AG10803 (cell line): ENCODE measurements at places on chromosomes 12 and 14.

GRCh38 chr12:91609283-91609682 is 426.7 kb upstream of the DCN start:
- no peak for DNase-seq

- no peak for DNase-seq
Measured at GRCh38 chr12:10341892-10342509, 34.3 kb downstream of the KLRD1 start.

DNA sequence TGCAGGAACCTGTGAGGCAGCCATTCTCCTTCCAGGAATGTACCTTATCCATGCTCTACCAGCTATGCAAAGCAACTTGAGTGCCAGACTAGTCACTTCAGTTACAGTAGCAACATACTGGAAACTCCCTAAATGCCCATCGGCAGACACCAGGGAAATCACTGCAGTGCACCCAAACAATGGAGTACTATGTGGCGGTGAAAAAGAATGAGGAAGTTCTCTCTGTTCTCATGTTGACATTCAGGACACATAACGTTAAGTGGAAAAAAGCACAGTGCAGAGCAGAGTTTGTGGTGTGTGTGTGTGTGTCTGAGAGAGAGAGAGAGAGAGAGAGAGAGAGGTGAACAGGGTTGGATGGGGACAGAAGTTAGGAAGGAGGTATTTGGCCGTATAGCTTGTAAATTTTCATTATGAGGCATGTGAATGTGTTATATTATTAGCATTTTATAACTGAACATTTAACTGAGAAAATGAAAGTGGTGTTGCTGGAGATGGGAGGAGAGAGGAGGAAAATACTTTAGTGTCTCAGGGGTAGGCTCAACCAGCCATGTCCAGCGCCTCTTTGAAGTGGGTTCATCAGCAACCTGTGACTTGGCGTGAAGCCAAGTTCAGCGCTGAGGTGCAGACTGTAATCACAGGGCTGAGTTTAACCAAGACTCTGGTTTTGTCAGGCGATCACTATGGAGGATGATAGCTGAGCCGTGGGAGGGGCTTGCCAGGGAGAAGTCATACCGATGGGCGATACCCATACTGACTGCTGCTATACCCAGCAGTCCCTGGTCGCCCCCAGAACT is 17.3 kb downstream of the TNFAIP2 start:
- no peak for DNase-seq

DNA sequence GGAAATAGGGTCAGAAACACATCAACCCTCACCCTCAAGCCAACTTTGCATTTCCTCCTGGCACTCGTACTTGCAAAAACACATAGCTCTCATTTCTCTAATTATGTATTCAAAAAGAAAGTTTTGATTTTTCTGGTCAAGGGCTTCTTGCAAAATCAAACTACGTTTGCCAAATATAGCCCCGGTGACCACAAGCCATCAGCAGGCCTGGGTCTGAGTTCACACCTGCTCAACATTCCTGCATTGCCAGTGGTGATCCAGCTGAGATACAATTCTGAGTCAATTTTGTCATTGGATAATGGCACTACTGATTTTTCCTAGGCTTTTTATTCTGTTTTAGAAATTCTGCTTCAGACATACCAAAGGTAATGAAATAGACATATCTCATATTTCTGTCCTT is 10.7 kb upstream of the BHLHE41 start:
- no peak for DNase-seq

- no peak for DNase-seq
Measured at GRCh38 chr12:129564768-129565167, 339.1 kb downstream of the TMEM132D start.

DNA sequence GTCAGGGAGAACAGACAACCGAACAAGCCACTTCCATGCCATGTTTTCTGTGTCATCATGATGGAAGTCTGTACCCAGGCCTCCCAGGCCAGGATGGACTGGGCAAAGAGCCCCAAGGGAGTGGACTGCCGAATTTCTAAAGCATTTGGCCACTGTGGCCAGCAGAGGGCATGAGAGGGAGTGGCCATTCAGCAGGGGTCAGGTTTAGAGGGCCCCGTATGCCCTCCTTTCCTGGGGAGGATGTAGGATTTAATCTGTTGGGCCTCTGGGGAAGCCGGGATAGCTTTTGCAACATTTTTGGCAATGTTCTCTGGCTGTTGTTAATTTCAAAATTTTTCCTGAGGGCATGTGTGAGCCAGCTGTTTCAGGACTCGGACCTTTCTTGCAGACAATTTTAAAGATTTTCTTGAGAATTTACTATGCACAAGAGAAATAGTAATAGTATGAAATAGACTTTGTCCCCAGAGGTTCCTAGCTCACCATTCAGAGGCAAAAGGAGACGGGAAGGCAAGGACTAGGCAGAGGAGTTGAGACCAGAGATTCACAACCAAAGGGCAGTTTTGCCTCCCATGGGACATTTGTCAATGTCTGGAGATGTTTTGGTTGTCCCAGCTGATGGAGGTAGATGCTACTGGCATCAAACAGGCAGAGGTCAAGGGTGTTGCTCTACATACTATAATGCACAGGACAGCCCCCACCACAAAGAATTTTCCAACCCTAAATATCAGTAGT is 18.0 kb downstream of the ACACB start:
- DNase-seq, result peak; percentile 86

- peak; percentile 8 for DNase-seq
Measured at GRCh38 chr12:71469258-71469750, 29.7 kb downstream of the LGR5 start.

GRCh38 chr14:94103554-94104150 is 6.9 kb upstream of the IFI27 start:
- no peak for DNase-seq

DNA sequence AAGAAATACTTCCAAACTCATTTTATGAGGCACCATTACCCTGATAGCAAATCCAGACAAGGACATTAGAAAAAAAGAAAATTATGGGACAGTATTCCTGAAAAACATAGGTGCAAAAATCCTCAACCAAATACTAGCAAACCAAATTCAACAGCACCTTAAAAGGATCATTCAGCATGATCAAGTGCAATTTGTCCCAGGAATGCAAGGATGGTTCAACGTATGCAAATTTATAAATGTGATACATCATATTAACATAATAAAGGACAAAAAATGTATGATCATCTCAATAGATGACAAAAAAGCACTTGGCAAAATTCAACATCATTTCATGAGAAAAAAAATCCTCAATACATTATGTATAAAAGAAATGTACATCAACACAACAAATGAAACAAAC is 162.9 kb downstream of the DUSP6 start:
- no peak for DNase-seq

GRCh38 chr12:52579468-52580465 is 6.1 kb upstream of the KRT74 start:
- DNase-seq, result no peak

DNA sequence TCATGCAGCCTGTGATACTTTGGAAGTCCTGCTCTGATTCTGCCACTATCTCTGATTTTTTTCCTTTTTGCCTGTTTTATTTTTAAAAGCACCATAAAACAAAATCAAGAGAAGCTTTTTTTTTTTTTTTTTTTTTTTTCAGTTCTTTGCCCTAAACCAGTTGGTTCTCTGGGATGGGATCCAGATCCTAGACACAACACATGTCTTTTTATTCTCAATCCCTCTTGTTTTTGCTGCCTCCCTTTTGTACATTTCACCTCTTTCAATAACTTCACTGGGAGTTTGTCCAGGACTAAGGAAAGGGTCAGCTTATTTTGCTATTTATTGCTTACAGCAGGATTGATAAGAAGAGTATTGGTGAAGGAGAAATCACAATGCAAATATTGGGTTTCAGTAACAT is 139.4 kb downstream of the GRIP1 start:
- DNase-seq, result no peak

DNA sequence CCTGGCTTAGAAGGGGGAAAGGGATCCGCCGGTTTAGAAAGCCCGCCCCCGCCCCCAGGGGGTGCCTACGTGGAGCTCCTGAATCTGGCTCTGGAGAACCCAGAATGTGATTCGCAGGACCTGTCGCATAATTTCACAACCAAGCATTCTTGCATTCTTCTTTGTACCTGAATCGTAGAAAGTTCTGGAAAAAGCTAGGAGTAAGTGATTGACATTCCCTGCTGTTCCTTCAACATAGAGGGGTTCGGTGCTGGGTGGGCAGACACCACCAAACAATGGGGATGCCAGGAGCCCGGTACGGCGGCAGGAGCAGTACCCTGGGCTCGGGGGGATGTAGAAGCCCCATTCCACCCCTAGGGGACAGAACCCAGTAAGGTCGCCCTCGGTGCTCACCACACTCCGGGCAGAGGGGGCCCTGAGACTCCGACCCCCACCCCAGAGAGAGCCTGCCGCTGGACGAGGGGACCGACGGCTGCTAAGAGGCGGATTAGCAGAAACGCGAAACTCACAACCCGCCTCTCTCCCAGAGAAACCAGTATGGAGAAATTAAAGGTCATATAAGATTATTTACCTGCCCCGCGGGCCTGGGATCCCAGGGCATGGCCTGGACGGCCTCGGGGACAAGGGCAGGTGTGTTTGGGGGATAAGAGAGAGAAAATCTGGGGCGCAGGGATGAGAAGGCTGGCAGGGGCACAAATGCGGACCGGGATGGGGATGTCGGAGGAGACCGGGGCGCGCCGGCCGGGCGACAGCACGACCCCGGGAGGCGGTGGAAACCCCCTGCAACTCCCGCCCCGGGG is 520 bp downstream of the CSRP2 start:
- no peak for DNase-seq

GRCh38 chr12:24281341-24281740 is 331.9 kb upstream of the SOX5 start:
- DNase-seq, result no peak

DNA sequence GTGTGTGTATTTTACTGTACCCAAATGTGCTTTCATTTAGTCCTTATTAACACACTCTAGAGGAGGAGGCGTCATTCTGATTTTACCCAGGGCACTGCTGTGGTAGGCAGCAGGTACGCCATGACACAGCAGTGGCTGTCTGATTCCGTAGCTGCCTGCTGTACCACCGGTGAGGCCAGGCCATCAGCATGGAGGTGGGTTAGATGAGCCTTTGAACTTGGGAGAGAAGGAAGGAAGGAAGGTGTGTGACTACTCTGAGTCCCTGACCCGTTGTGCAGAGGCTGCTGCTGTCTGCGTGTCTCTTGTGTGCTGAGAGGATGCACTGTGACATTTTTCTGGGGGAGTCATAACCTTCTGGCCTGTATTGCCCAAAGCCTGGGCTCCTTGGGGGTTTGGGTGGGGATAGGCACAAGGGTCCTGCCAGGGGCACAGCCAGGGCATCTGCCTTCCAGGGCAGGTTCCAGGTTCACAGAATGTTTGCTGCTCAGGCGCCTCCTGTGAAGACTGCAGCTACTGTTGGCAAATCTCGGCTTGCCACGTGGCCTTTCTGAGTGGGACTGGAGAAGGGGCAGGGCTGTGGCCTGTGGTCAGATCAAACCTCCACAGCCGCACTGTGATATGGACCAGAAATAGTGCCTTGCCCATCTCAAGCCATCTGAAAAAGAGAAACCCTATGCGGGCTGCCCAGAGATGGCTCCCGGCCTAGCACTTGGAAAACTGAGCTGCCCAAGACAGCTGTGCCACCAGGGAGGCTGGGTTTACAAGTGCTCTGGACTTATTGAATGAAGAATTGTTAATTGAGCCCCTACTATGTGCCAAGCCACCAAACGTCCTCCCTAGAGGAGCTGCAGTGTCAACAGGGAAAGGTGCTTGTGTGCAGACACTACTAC is 47.1 kb downstream of the MLXIP start:
- no peak for DNase-seq

GRCh38 chr14:102785595-102785963 is 8.3 kb downstream of the TRAF3 start:
- no peak for DNase-seq

- DNase-seq, result no peak
Measured at GRCh38 chr12:3231399-3231876, 154.3 kb downstream of the TSPAN9 start.

GRCh38 chr14:98573082-98573481 is 698.9 kb downstream of the BCL11B start:
- DNase-seq, result no peak

GRCh38 chr14:90942511-90942910 is 117.9 kb downstream of the RPS6KA5 start:
- DNase-seq, result no peak

GRCh38 chr14:99185436-99186068 is 86.4 kb downstream of the BCL11B start:
- no peak for DNase-seq

GRCh38 chr12:84982888-84983287 is 53.2 kb downstream of the TSPAN19 start:
- no peak for DNase-seq

DNA sequence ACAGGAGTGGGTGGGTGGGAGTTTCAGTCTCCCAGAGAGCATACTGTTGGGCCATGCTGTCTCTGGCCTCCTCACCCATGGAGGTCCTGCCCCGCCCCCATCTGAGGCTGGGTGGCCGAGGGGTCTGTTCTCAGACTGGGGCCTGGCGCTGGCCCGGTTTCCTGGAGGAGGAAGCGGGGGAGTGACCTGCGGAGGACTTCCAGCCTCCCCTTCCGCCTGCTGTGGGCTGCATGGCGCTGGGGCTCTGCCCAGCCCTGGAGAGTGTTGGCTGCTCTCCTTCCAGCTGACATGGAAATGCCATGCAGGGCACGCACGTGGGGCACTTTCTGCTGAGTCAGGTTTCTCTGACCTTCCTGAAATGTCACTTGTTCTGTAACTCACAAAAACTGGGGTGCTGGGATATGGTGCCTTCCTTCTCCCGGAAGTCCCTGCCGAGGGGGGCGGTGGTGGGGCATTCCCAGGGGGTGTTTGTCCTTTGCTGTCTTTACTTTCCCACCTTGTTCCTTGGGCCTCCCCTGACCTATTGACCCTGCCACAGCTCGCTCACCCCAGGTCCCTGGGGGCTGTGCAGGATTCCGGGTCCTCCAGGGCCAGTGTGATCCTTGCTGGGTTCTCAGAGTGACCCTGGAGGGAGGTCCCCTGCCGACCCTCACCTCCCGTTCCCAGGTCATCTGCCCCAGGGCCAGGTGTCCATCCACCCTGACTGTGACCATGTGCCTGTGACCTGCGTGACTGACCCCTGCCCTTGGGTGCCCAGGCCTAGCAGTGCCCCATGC is 23.6 kb downstream of the PACS2 start:
- DNase-seq, result peak; percentile 18
